SJSA1 (cell line): ENCODE measurements at places on chromosomes 16 and 17.

GRCh38 chr17:20095336-20096080 is 86.3 kb downstream of the SPECC1 start:
- no peak overlapping the region for H3K4me3 ChIP-seq
- peak; percentile 11 for DNase-seq
- no peaks in the 10 kb centered on the region; the same call in 1 of the 2 replicates for H3K27me3 ChIP-seq
- H3K36me3 ChIP-seq, result no peaks in the 10 kb centered on the region

GRCh38 chr17:79628861-79629547 is 18.2 kb upstream of the RBFOX3 start:
- no peaks in the 10 kb centered on the region for H3K4me1 ChIP-seq
- H3K27ac ChIP-seq, result no peak overlapping the region
- no peaks in the 10 kb centered on the region for H3K36me3 ChIP-seq
- H3K27me3 ChIP-seq, result peaks cover 98% of the 10 kb centered on the region

- H3K36me3 ChIP-seq, result no peaks in the 10 kb centered on the region
- H3K4me1 ChIP-seq, result no peaks in the 10 kb centered on the region
- peak; percentile 19 for DNase-seq
- H3K27ac ChIP-seq, result no peak overlapping the region
- no peak overlapping the region for H3K4me3 ChIP-seq
Measured at GRCh38 chr17:6427279-6427781, 7.6 kb downstream of the AIPL1 start.

- no peaks in the 10 kb centered on the region for H3K36me3 ChIP-seq
- no peaks in the 10 kb centered on the region for H3K27me3 ChIP-seq
- H3K4me1 ChIP-seq, result peaks cover 10% of the 10 kb centered on the region
- H3K27ac ChIP-seq, result no peak overlapping the region
- DNase-seq, result no peak
Measured at GRCh38 chr16:88444826-88445582, 8.1 kb upstream of the ZFPM1 start.
